H1 (cell line): ENCODE measurements at places on chromosomes 1 and 21.

GRCh38 chr1:116667078-116667574, 407 bp downstream of the IGSF3 start:
- no peak for DNase-seq

DNA sequence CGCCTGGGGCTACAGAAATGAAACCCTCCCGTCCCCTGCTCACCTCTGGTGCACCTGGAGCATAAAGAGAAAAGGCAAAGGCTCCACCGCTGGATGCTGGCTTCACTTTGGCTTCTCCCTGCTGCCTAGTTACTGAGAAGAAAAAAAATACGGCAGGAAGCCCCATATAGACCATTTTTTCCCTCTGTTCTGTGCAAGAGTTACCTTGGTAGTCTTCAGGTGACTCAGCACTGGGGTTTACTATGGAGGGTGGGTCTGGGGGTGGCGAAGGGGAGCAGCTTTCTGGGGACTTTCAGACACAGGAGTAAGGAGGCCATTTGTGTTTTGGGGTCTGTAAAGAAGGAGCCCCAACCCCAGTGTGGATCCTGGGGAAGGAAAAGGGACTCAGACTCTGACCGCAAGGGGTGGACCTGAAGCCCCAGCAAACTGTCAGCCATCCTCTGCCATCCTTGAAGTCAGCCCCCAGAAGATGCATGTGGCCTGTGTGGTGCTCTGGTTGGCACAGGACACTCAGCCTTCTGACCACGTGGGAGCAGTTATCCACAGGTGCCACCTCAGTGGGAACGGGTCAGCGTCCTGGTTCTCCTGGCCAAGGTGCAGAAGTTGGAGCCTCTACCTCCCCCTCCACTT, 25.9 kb upstream of the EPS8L3 start:
- no peak for DNase-seq

DNA sequence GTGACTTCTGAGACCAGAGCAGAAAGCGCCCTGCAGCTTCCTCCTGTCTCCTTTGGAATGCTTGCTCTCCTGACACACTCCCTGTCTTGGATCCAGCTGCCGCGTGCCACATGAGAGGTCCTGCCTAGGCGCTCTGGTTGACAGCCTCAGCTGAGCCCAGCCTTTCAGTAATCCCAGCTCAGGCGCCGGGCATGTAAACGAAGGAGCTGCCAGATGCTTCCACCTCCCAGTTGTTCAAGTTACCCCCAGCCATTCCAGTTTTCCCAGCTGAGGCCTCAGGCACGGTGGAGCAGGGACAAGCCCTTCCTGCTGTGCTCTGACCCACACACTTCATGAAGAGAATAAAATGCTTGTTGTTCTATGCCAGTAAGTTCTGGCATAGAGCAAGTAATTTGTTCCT, 14.3 kb upstream of the CD34 start:
- DNase-seq = peak; percentile 59

DNA sequence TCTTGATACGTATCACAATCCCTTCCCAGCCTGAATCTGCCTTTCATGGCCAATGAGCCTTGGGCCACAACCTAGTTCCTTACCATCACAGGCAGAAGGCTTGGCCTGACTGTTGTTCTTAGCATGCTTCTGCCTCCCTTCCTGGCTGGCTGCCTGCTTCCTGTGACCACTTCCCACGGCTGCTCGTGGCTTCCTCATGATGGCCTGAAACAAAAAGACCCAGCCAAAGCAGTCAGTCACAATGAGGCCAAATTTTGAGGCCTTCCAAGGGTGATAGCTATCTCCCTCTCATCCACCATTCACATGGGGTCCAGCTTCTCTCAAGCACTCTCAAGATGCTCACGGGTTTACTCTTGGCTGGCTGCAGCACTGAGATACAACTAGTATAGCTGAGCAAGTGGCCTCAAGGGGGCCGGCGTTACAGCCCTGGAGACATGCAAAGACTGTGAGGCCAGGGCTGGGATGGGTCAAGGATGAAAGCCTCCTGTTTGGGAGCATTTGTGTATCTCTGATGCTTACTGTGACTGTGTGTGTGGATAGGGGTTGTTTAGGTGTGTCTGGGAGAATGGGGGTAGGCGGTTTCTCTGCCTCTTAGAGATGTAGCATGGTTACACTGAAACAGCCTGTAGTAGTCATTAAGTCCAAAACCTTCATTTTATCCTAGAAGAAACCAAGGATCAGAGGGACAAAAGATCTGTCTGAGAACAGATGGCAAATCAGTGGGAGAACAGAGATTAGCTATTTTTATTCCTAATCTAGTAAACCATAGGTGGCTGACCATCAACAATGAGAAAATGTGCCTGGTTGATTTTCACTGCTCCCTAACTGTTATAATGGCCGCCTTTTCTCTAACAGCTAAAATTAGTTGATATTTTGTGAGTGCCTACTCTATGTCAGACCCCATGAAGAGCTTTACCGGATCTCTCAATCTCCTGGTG, 5.4 kb upstream of the TOE1 start:
- DNase-seq = no peak

- no peak for DNase-seq
These were observed 153.5 kb upstream of the GALNT2 start for GRCh38 chr1:229913489-229913888.
